Posterior cingulate gyrus (tissue), 11 donors: ENCODE measurements at places on chromosomes 1 and 21.

GRCh38 chr21:18646116-18646515 is 242.5 kb upstream of the TMPRSS15 start:
- DNase-seq: no peak

- no peak for DNase-seq
Measured at GRCh38 chr1:186375929-186376319, 286 bp downstream of the ODR4 start.

GRCh38 chr1:22789356-22789994 is 78.8 kb downstream of the EPHB2 start:
- DNase-seq: no peak

DNA sequence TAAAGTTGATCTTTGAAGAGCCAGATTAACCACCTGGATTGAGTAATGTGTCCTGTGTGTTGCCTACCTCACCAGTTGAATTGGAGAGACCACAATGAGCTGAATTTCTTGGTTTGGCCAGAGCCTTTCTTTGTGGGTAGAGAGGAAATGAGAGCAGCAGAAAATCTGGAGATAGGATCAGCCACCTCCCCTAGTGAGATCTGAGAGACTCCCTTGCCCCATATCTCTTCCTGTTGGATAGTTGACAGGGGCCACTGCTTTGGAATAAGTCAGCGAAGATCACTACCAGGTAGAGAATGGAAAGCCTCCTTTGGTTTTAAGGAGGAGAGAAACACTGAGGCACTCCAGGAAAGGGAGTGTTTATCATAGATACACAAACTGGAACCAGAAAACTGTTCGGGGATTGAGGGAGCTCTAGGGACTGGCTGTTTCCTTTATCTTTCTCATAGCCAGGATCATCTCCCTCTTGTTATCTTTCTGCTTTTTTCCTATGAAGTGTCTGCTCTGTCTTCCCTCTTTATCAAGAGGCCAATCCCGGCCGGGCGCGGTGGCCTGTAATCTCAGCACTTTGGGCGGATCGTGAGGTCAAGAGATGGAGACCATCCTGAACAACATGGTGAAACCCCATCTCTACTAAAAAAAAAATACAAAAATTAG is 21.3 kb upstream of the ZNF326 start:
- no peak for DNase-seq

GRCh38 chr1:153426809-153427208 is 10.5 kb downstream of the S100A7A start:
- no peak for DNase-seq

DNA sequence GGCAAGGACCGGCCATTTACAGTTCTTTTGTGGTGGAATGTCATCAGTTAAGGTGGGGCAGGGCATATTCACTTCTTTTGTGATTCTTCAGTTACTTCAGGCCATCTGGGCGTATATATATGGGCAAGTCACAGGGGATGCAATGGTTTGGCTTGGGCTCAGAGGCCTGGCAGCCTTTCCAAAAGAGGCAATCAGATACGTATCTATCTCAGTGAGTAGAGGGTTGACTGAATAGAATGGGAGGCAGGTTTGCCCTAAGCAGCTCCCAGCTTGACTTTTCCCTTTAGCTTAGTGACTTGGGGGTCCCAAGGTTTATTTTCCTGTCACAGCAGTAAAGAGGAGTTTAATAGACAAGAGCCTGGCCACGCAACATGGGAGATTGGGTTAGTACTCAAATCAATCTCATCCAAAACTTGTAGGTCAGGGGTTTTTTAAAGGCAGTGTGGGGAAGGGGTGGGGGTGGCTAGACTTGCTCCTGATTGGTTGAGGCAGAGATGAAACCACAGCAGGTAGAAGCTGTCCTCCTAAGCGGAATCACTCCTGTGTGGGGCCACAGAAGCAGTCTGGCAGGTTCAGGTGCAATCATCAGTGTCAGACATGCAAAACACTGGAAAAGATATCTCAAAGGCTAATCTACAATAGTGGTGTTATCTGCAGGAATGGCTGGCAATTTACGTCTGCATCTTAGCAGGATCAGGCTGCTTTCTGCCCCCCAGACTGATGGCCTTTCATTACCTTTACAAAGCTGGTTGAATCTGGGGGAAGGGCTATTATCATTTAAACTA is 112.9 kb downstream of the TLR5 start:
- DNase-seq: no peak

DNA sequence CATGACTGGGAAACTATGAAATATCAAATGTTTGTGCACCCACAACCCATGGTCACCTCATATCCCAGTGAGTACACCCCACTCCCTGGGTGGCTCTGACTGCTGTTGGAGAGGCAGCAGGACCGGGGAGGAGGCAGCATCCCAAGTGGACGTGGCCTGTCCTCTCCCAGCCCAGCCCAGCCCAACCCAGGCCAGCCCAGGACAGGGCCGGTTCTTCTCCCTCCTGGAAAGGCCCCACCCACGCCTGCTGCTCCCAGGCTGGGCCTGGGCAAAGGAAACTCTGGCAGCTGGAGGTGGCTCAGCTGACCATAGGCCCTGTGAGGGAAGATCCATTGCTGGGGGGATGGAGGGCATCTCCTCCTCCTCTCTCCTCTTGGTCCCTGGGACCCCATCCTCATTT is 19.1 kb downstream of the MATN1 start:
- DNase-seq: no peak

GRCh38 chr1:30323841-30324240 is 399.5 kb downstream of the MATN1 start:
- no peak for DNase-seq

- no peak for DNase-seq
Measured at GRCh38 chr21:35390013-35390776, 341.1 kb upstream of the RUNX1 start.

- DNase-seq: no peak
Measured at GRCh38 chr1:235331401-235331800, 3.0 kb downstream of the GGPS1 start.

- DNase-seq: peak; percentile 42
Measured at GRCh38 chr1:4974981-4975685, 320.7 kb downstream of the AJAP1 start.

- peak; percentile 58 for DNase-seq
Measured at GRCh38 chr1:151539321-151540020, 638 bp upstream of the TUFT1 start.

DNA sequence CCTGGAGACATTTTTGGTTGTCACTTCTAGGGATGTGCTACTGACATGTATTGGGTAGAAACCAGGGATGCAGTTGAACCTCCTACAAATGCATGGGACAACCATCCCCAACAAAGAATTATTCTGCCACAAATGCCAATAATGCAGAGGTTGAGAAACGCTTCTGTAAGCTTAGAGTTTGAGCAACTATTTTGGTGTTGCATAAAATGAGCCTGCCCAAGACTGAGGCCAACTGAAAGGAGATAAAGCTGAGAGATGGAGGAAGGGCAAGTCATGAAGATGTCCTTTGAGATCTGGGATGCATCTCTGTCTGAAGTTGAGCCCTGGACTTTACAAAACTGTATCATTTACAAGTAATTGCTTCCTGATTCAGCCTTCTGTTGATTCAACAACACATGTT is 106.9 kb downstream of the KCNJ15 start:
- DNase-seq: no peak

DNA sequence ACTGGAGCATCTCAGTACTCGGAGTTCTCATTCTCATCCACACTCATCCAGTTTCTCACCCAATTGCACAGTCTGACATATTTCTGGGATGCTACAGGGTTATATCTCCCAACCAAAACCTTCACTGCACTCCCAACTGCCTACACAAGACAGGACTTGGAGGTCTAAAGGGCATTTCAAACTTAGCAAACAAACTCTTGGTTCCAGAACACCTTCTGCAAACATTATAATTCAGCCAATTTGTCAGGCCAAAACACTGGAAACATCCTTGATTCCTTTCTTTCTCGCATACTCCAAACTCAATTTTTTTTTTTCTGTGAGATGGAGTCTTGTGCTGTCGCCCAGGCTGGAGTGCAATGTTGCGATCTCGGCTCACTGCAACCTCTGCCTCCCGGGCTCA is 7.9 kb downstream of the SLAMF1 start:
- no peak for DNase-seq

DNA sequence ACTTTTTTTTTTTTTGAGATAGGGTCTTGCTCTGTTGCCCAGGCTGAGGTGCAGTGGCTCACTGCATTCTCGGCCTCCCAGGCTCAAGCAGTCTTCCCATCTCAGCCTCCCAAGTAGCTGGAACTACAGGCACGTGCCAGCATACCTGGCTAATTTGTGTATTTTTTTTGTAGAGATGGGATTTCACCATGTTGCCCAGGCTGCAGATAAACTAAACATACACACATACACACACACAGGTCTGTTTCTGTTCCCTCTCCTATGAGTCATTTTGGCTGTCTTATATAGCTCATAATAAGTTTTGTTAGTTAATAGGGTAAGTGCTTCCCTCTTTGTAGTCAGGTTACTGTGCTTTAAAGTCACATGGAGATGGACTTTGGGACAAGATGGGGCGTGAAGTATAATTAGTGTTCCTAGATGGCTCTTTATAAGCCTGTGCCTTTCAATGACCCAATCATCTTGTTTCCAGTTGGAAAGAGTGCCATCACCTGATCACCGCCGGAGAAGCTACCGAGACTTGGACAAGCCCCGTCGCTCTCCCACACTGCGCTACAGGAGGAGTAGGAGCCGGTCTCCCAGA is 9.1 kb downstream of the PRPF38A start:
- DNase-seq: no peak

DNA sequence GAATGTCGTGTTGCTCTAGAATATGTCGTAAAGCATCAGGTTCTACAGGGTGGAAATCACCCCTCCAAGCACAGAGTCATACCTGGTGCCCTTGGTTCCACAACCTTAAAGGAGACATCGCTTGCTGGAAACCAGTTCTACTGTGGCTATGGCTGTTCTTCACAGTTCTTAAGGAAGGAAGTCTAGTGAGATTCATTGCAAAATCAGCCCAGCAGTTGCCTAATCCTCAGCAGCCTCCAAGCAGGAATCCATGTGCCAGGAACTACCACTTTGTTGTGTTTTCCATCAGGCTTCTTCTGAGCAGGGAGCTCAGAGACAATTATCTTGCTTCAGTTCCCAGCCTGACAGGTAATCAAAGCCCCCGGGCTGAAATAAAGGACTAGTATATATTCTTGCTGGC is 45.0 kb upstream of the SLC35F3 start:
- no peak for DNase-seq

- DNase-seq: no peak
Measured at GRCh38 chr1:13708380-13708982, 8.5 kb downstream of the PRDM2 start.

DNA sequence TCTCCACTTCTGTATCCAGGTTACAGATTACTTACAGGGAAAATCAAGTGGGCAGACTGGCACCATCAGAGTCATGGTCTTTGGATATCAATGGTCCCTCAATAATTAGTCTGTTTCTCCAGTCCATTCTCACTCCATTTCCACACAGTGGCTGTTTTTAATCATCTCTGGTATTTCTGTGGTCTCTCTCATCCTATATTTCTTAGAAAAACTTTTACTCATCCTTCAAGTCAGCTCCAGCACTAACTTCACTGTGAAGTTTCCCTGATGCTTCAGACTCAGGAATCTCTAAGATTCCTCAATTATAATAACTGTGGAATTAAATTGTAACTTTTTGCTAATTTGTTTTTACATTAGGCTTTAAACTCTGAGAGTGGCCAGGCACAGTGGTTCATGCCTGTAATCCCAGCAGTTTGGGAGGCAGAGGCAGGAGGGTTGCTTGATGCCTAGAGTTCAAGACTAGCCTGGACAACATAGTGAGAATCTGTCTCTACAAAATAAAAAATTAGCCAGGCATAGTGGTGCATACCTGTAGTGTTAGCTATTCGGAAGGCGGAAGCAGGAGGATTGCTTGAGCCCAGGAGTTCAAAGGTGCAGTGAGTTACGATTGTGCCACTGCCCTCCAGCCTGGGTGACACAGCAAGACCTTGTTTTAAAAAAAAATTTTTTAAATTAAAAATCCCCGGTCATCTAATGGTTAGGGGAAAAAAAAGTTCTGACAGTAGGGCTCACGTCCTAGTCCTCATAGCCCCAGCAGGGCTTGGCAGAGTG is 10.6 kb downstream of the CD160 start:
- DNase-seq: no peak

DNA sequence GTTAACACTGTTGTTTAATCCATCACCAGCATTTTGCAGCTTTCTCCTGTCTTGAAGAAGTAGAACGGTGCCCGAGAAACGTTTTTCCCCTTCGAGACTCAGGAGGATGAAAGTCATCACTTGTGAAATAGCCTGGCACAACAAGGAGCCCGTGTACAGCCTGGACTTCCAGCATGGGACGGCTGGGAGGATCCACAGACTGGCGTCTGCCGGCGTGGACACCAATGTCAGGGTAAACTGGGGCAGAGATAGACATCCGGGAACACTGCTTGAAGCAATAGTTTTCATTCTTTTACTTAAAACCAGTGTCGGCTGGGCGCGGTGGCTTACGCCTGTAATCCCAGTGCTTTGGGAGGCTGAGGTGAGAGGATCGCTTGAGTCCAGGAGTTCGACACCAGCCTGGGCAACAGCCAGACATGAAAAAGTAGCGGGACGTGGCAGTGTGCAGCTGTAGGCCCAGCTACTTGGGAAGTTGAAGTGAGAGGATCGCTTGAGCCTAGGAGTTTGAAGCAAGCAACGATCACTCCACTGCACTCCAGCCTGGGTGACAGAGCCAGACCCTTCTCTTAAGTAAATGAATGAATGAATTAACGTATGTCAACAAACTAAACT is 945 bp downstream of the CHAF1B start:
- DNase-seq: no peak

DNA sequence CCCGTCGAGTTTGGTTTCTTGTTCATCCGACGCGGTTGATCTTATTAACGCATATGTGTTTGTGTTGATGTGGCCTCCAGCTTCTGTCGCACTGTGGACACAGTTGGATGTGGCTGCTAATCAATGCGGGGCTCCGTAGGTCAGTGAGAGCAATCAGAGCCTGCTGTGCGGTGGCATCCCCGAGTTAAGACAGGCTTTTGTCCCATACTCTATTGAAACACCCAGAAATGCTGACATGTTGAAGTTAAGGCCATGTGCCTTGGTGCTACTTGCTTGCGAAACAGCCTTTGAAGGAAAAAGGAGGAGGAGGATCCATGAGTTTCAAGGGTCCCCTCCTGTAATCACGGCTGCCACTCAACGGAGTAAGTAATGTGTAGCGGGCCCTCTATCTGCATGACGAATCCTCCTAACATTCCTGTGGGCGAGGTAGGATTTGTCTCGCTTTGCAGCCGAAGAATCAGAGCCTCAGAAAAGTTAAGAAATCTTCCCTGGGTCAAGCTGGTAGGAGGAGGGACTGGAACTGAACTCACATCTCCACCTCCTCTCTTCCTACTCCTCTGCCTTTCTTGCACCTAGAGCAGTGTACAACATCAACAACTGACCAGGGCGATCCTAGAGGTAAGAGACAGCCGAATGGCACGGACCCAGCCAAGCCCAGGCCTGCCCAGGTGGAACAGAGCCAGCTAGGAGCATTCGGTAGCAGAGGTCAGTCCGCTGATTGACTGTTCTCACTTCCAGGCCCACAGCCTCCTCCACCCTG is 19.5 kb downstream of the PDE9A start:
- no peak for DNase-seq

- no peak for DNase-seq
Measured at GRCh38 chr1:34740161-34740868, 14.5 kb upstream of the GJB5 start.

DNA sequence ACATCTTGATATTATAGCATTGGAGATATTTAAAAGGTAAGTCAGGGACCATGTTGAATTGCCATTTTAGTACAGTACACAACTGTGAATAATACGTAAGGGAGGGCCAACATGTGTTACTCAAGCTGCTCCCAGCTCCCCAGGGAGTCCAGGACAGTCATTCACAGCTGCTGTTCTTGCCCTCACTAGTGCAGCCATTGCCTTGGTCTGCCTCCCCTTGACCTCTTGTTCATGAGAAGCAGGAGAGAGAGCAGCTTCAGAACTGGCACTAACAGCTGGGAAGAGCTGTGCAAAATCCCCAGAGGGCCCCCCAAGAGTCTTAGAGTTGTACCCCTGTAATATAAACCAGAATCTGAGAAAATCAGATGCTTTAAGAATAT is 16.4 kb downstream of the TCEANC2 start:
- DNase-seq: no peak
